ENCODE measurements at places on chromosomes 12 and 14.

- DNase-seq = peak; percentile 76
These were observed 36.5 kb upstream of the OVCH1 start for GRCh38 chr12:29533815-29534489.

- peak; percentile 14 for DNase-seq
These were observed 78.0 kb downstream of the ATF7IP start for GRCh38 chr12:14443531-14443930.

DNA sequence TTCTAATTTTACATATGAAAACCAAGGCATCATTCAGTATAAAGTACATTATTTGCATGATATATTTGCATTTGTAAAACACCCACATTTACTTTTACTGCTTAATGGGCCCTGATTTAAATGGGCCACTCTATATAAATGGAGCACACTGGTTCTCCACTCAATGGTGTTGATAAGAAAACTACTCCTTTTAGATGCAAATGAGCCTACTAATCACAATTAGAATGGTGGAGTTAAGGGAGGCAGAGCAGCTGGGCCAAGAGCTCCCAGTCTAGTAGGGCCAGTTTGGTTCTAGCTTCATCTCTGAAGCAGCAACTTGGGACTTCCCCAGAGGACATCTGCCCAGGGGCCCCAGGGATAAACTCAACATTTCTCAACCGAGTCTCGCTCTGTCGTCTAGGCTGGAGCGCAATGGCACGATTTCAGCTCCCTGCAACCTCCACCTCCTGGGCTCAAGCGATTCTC, 120.7 kb downstream of the FOXN3 start:
- no peak for DNase-seq

GRCh38 chr12:19741132-19741489, 301.8 kb downstream of the AEBP2 start:
- no peak for DNase-seq

GRCh38 chr12:116933512-116934246, 22.9 kb downstream of the FBXW8 start:
- no peak for DNase-seq

- no peak for DNase-seq
These were observed 3.9 kb downstream of the SVOP start for GRCh38 chr12:109016978-109017377.

DNA sequence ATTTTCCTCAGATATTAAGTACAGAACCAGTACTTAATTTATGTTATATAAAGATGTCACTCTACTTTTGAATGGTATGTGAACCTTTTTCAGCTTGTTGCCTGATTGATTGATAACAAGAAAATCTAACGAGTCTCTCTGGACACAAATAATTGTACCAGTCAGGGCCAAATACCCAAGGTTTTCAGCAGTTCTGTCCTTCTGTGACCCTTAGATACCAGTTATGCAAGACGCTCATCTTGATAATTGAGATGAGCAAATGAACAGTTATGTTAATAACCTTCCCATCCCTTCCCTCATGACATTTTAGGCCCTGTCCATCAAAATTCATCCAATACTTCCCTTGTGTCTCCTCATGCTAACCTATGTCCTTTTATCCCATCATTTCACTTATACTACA, 185.9 kb upstream of the G2E3 start:
- no peak for DNase-seq

DNA sequence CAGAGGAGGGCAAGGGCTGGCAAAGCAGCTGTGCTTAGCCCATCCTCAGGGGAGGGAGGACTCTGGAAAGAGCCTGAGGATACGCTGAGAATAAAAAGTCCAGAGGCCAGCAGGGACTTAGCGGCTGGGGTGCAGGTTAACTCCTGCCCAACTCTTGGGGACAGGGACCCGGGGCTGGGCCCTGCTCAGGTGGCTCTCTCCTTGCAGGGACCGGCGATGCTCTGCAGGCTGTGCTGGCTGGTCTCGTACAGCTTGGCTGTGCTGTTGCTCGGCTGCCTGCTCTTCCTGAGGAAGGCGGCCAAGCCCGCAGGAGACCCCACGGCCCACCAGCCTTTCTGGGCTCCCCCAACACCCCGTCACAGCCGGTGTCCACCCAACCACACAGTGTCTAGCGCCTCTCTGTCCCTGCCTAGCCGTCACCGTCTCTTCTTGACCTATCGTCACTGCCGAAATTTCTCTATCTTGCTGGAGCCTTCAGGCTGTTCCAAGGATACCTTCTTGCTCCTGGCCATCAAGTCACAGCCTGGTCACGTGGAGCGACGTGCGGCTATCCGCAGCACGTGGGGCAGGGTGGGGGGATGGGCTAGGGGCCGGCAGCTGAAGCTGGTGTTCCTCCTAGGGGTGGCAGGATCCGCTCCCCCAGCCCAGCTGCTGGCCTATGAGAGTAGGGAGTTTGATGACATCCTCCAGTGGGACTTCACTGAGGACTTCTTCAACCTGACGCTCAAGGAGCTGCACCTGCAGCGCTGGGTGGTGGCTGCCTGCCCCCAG, 2.8 kb downstream of the B3GNT4 start:
- DNase-seq = no peak

DNA sequence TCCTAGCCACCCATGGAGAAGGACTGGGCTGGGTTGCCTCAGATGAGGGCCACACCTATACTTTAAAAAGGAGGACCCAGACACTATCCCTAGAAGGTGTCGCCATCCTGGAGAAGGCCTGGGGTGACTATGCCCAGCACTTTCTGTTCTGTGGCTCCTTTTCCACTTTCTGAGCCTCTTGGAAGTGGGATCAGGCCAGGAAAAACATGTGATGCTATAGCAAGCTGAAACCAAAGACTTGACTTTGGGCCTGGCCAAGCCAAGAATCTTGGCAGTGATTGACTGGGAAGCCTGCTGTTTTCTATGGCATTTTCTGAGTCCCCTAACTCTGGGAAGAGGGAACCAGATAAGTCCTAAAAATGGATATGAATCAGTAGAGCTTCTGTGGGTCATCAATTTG, 332.3 kb downstream of the ZFP36L1 start:
- DNase-seq = peak; percentile 52

- DNase-seq = no peak
These were observed 119.9 kb downstream of the CACNA1C start for GRCh38 chr12:2172491-2173214.

GRCh38 chr14:47235619-47236018, 439.8 kb downstream of the MDGA2 start:
- DNase-seq = no peak

GRCh38 chr12:121009741-121010140, 6.5 kb downstream of the C12orf43 start:
- DNase-seq = no peak

- DNase-seq = no peak
These were observed 100.7 kb upstream of the ATF7IP start for GRCh38 chr12:14264778-14265177.
